ENCODE measurements at places on chromosomes 13 and 19.

- no peak for DNase-seq
Measured at GRCh38 chr19:4922530-4923275, 13.4 kb downstream of the UHRF1 start.

DNA sequence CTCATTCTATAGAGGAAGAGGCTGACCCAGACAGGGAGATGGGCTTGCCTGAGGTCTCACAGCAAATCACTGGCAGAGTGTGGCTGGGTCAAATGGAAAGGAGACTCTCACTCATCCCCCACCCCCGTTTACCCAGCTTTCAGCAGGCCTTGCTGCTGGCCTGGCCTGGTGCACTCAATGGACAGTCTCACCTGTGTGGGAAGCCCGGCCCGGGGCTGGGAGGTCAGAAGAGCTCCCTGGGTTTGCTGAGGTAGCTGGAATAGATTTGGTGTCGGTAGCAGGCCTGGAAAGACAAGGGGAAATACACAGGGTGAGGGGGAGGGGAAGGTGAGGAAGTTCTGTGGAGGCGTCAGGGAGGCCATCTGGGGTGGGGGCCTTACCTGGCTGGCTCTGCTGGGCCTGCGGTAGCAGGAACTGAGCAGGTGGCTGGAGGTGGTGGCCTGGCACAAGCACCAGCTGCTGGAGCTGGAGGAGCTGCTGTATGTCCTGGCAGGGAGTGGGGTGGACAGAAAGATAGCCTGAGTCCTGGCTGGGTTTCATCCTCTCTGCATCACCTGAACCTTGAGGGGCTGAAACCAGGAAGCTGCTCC lies 23.5 kb downstream of the ZNF574 start:
- DNase-seq: no peak

- no peak for DNase-seq
Measured at GRCh38 chr19:14795078-14795721, 16.8 kb upstream of the ADGRE2 start.

- no peak for DNase-seq
Measured at GRCh38 chr19:18795540-18795939, 4.4 kb upstream of the COMP start.

GRCh38 chr19:38564981-38565690 lies 52.6 kb downstream of the MAP4K1 start:
- no peak for DNase-seq

- no peak for DNase-seq
Measured at GRCh38 chr19:27676334-27676733, 1536.6 kb downstream of the UQCRFS1 start.

DNA sequence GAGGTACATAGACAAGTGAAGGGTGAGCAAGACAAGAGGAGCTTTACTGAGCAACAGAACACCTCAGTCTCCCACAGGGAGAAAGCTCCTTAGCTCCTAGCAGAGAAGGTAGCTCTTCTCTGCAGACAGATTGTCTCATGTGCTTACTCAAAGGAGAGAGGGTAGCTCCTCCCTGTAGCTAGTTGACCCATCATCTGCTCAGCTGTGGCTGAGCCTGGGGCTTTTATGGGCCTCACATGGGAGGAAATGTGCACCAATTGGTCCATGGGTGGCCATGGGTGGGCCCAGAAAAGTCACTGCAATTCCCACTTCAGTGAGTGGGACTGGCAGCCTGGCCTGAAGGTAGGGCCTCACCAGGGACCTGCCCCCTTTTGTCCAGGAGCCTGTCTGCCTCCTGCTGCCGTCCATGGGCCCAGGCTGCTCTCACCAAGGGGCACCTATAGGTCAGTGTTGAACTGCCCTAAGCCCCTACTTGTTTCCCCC lies 246.2 kb downstream of the GPC6 start:
- DNase-seq: no peak

DNA sequence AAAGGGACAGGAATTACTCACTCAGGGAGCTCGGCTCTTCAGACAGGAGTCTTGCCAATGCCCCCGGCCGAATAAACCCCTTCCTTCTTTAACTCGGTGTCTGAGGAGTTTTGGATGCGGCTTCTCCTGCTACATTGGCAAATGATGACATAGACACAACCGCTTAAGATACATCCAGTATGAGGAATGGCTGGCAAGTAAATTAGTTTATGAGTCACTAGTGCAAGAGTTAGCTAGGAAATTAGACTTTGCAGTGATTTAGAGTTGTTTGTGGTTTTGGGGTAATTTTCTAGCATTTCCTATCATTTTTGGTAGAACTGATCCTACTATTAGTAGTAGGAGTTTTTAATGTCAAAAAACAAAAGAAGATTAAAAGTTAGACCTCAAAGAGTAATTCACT lies 166.2 kb downstream of the SLITRK1 start:
- no peak for DNase-seq

DNA sequence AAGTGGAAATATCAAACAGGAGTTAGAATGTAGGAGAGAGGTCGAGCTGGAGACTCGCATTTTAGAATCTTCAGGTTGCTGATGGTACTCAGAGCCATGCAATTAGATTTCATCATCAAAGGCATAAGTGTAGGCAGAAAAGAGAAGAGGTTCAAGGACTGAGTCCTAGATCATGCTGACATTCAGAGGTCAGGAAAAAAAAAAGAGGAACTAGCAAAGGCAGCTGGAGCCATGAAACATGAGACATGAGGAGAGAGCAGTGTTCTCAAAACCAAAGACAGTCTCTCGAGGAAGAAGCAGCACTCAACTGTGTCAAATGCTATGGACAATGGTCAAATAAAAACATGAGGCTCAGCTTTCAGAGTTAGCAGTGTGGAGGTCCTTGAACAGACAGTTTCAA lies 12.4 kb upstream of the TPP2 start:
- no peak for DNase-seq

- DNase-seq: no peak
Measured at GRCh38 chr19:32977280-32977679, 5.2 kb downstream of the FAAP24 start.

- no peak for DNase-seq
Measured at GRCh38 chr19:6714749-6715555, 5.5 kb downstream of the C3 start.

DNA sequence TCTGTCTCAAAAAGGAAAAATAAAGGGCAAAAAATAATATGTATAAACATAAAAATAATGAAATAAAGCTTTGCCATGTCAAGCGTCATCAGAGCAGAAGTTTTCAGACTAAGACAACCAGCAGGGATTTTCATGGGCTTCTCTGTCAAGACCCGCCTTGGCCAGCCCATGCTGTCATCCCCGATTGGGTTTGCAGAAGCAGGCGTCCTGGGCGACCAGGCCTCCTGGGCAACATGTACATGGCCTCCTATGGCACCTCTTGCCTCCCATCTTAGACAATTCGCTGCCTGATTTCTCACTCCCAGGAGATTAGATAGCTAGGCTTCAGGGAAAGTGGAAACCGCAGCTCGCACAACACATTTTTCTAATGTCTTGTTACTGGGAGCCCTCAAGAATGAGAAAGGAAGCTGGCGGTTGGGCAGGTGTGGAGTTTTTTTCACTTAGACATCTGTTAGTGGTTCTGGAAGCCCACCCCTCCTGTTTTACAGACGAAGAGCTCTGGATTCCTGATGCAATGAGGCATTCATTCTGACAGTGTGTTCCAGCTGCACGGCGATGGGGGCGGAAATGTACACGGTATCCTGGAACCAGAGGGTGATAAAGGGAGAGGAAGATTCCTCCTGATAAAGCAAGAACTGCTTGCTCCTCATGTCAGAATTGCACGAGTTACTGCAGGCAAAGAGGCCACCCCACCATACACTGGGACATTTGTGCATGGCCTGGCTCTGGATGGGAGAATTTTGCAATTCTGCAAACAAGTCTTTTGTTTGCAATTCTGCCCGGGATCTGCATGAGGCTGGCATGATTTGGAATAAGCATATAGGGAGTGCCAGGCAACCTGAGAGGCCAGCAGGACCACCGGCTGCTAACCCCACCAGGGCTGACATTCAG lies 47.4 kb upstream of the KATNAL1 start:
- DNase-seq: no peak

DNA sequence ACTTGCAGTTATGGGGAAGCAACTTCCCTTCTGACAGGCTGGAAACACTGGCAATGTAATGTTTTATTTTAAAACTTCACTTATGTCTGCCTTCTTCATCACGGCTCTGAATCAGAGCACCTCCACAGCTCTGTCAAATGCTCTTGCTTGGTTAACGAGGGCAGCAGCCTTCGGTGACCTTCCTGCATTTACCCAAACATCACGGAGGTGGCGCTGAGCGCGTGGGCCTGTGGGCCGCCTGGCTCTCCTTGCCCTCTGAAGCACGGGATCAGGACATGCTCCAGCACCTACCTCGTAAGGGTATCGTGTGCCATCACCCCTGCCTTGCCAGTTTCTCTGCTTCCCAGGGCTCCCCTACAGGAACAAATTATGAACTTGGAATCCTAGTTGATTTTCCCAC lies 310.0 kb downstream of the TEX29 start:
- DNase-seq: no peak

DNA sequence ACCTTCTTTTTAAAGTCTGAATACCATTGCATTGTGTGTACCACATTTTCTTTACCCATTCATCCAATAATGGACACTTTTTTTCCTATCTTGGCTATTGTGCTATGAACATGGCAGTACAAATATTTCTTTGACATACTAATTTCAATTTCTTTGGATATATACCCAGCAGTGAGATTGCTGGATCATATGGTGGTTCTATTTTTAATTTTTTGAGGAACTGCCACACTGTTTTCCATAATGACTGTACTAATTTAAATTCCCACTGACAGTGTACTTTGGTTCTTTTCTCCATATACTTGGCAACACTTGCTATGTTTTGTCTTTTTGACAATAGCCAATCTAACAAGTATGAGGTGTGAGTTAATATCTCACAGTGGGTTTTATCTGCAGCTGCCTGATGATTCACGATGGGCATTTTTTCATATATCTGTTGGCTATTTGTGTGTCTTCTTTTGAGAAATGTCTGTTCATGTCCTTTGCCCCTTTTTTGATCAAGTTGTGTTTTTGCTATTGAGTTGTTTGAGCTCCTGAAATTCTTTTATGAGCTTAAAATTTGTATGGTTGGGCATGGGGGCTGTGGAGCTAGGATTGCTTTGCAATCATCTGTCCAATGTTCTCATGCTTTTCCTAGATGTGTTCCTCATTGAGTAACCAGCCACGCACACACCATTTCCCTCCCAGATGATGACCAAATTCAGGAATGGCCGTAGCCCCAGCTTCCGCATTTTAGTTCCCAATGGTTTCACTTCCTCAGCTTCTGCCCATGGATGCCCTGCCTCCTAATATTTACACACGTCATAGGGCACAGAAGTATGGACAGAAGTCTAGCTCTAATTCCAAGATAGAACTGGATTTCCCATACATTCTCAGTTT lies 380.0 kb upstream of the SGCG start:
- no peak for DNase-seq

GRCh38 chr13:31063772-31064171 lies 97.9 kb downstream of the HSPH1 start:
- DNase-seq: no peak

GRCh38 chr19:32067685-32068084 lies 277.7 kb upstream of the ZNF507 start:
- no peak for DNase-seq

- DNase-seq: no peak
Measured at GRCh38 chr19:41623360-41623759, 3.5 kb downstream of the CEACAM4 start.

Measured in DMS79 (cell line).